AML-193 (cell line): ENCODE measurements at places on chromosomes 2 and 18.

GRCh38 chr2:5359397-5359796, 332.8 kb upstream of the SOX11 start:
- no peak for DNase-seq

DNA sequence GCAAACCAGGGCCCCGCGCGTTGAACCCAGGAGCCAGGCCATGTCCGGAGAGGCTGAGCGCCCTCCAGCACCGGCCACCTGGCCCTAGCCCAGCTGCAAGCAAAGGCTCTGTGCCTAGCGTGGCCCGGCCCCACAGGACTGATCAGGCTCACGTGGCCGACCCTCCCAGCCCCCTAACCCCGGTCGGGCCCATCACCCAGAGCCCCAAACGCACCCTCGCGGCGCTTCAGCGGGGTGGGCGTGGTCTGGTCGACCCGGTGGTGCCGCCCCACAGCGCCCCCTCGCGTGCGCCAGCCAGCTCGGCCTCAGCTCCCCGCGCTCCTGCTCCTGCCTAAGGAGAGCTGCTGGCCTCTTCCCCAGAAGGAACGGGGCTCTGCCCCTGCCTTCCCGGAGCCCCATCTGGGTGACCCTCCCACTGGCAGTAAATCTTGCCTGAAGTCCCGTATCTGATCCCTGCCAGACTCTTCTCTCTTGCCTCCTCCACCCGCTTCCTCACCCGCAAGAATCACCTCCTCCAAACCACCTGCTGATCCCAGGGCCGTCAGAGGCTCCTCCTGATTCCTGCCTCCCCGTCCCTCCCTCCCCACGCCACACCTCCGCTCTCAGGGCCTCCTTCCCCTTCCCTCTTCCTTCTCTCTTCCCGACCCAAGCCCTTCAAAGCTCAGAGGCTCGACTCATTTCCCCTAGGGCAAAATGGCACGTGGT, 12.3 kb upstream of the TEX51 start:
- DNase-seq, result no peak

DNA sequence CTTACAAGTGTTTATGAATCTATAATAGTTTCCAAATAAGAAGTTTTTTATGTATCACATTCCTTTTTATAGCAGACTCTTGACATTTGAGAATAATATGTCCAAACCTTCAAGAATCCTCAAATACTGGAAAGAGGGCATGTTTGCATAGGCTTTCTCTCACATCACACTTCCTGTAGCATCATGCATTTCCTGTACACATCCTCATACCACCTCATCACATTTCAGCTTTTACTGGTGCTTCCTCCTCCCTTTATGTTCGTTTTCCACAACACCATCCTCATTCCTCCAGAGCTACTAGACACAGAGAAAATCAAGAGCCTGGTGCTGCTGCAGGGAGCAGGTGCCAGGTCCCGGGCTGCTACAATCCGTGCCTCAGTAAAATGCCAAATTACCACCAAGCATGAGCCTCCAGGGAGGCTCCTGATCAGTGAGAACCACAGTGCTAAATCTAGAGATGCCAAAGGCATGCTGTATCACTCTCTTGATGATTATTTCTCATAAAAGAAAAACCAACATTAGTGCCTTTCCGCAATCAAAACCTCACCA, 137.7 kb upstream of the CYP1B1 start:
- DNase-seq, result no peak

DNA sequence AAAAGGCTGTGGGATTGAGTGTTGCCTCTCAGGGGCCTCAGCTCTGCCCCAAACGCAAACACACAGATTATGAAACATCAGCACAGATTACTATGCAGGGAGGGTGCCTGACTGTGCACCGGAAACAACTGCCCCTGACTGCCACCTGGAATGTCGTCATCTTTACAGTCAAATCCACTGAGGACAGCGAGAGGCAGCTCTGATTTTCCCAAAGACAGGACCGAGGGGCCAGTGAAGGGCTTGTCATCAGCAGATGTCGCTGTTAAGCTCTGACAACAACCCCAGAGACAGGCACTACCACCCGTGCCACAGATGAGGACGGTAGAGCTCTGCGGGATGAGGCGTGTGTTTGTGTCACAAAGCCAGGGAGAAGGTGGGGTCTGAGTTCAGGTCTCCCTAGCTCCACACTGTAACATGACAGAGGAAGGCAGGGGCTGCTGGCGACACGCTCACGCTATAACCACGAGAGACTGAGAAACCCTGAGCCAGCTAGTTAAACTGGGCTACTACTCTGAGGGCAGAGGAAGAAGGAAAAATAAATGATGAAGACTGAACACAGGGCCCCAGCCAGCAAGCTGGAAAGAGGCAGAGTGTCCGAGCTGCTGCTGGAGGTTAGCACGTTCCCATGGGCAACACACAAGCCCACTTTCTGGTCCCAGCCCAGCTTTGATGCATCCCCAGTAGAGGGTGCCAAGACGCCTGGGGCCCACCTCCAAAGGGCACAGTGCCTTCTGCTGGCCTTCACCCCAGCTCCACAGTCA, 47.0 kb downstream of the PARD6G start:
- no peak for DNase-seq

- DNase-seq, result no peak
These were observed 29.5 kb downstream of the RMC1 start for GRCh38 chr18:23532848-23533247.

GRCh38 chr2:214180686-214181085, 230.2 kb upstream of the VWC2L start:
- no peak for DNase-seq

DNA sequence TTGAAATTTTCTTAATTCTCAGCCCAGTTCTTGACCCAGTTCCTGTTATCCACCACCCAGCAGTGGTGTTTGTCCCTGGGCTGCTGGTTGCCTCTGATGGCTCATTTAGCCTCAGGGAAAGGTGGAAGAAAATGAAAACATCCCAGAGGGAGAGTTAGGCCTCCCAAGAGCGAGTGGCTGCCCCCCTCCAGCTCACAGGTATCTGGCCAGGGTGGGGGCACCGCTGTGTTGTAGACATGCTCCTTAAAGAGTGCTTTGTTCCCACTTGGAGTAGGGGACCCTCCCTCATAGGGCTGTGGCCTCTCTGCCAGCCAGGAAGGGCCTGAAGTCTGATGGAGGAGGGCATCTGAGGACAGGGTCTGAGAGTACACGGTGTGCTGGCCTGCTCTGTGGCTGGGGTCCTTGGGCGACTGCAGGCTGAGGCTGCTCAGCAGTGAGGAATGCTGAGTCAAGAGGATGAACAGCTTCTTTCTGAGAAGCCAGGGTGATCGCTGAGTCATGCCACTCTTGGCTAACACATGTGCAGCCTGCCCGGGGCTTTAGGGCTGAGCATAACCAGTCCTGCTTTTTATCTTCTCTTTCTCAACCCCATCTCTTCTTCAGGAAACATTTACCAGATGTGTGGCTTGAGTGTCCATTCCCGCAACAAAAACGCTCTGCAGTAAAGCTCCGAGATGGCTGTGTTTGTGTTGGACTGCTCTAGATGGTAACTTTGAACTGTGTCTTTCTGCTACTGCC, 72.3 kb downstream of the IL1R2 start:
- peak; percentile 93 for DNase-seq

- peak; percentile 28 for DNase-seq
These were observed 365 bp downstream of the CUL3 start for GRCh38 chr2:224584785-224585210.

DNA sequence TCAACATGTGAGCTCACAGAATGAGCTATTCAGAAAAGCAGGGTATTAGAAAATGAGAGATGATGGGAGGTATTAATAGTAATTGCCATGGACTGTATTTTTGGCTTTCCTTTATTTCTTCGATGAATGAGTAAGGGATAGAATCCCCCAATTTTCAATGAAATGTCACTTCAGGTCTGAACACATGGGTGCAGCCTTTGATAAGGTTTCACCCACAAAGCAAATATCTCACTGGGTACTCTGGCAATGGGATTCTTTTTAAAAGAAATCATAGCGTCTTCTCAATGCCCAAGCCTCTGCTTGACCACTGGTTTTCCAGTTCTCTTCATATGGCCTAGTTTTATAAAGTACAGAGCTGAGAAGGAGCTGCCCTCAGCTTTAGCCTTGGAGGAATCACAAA, 610.5 kb upstream of the FANCL start:
- DNase-seq, result no peak

- DNase-seq, result peak; percentile 11
These were observed 963 bp downstream of the INPP1 start for GRCh38 chr2:190344276-190344827.

GRCh38 chr18:13039806-13040205, 48.6 kb downstream of the CEP192 start:
- no peak for DNase-seq

DNA sequence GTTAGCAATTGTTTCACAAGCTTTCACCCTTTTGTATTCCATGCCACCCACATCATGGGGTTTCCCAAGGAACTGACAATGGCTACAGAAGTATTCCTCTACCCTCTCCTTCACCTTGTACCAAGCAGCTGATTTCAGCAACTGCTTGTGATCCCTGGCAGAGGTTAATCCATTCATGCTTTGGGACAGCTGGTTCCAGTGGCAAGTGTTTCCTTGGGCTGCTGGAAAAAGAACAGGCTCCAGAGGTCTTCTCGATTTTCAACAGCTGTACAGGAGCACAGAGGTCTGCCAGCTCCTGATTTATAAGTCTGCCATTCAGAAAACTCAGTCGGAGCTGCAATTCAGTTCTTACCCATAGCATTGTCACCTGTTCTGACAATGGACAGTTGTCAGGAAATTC, 239.2 kb upstream of the CWC22 start:
- no peak for DNase-seq

- no peak for DNase-seq
These were observed 408.8 kb upstream of the UBE2E3 start for GRCh38 chr2:180571559-180571958.

DNA sequence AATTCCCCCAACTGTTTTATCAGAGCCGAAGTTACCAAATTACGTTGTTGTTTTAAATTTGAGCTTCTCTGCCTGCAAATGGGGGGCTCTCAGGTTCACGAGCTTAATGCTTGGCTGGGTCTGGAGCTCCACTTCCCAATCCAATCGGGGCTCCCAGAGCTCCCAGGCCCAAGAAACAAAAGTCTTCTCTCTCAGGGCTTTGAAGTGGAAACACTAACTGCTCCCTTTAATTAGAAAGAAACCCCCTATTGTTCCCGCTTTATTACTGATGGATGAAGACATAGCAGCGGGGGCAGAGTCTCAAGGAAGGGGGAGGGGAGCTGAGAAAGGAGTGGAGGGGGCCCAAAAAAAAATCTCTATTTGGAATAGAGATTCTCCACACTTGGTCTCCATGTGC, 15.6 kb upstream of the PKDCC start:
- no peak for DNase-seq

GRCh38 chr2:237304763-237305514, 109.0 kb downstream of the COL6A3 start:
- DNase-seq, result no peak

DNA sequence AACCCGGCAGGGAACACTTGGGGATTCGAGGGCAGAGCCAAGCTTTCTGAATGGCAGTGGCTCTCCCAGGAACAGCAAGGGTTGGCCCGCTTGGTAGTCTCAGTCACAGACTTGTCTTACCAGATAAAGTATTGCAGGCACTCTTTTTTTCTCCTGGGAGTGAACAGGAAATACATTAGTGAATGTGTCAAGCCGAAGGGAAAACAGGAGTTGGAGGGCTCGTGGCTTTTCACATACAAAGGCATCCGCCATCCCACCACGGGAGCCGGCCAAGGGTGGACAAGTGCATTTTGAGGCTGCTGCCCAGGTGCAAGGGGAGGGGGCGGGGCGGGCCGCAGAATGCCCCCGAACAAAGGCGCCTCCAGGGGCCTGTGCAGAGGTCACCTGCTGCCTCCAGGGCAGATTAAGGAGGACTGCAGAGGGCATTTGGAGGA, 163.3 kb upstream of the SIX3 start:
- DNase-seq, result no peak
